ENCODE measurements at places on chromosomes 6 and 20.

DNA sequence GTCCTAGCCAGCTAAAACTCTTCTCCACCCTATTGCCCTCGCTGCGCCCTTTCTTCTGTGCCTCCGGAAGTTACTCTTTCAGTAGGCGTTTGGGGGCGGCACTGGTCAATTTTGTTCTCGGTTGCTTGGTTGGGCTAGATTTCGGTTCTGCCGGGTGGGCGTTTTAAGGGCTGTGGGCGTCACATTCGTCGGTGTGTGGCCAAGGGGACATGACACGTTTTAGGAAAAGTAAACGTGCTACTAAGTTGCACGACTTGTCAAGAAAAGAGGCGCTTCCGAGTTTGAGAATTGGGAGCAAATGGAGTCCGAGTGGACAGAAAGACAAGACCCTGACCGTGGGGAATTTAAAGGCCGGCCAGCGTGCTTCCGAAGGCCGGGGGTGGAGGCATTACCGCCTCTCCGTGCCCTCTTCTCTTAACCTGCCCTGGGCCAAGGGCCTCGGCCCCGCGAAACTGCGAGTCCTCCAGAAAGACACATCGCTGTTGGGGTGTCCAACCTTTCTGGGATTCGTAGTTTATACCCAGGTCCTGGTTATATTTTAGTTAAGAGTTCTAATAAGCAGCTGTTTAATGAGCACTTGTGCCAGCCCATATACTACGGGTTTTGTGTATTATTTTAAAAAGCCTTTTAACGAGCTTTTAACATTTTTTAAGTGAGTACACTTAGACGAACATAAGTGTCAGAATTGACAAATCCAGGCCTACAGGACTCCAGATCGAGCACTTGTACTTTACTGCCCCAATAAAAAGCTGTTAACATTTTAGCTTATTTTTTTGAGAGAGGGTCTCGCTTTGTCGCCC is 664 bp upstream of the BAG6 start:
- peak; percentile 82 for DNase-seq

GRCh38 chr6:101537753-101538316 is 144.3 kb downstream of the GRIK2 start:
- DNase-seq = no peak

GRCh38 chr6:2485116-2485515 is 239.7 kb upstream of the GMDS start:
- no peak for DNase-seq

GRCh38 chr6:99946005-99946404 is 48.0 kb downstream of the MCHR2 start:
- no peak for DNase-seq

DNA sequence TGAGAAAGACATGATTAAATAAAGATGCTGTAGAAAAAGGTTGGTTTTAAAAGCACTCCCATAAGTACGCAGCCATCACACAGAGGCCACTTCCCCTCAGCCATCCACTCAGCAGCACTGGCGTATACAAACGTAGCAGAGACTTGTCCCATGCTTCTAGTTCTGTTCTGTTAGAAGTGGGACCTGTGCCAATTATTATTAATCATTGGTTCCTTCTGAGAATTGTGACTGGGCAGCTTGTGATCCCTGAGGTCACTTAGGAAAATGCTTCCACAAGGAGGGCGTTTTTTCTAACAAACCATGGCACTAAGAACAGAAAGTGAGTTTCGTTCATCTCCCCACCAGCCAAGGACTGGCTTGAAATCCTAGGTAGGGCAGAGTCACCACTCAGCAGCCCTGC is 53.9 kb downstream of the FAM120B start:
- DNase-seq = no peak

GRCh38 chr20:51955756-51956155 is 153.4 kb upstream of the SALL4 start:
- DNase-seq = no peak

DNA sequence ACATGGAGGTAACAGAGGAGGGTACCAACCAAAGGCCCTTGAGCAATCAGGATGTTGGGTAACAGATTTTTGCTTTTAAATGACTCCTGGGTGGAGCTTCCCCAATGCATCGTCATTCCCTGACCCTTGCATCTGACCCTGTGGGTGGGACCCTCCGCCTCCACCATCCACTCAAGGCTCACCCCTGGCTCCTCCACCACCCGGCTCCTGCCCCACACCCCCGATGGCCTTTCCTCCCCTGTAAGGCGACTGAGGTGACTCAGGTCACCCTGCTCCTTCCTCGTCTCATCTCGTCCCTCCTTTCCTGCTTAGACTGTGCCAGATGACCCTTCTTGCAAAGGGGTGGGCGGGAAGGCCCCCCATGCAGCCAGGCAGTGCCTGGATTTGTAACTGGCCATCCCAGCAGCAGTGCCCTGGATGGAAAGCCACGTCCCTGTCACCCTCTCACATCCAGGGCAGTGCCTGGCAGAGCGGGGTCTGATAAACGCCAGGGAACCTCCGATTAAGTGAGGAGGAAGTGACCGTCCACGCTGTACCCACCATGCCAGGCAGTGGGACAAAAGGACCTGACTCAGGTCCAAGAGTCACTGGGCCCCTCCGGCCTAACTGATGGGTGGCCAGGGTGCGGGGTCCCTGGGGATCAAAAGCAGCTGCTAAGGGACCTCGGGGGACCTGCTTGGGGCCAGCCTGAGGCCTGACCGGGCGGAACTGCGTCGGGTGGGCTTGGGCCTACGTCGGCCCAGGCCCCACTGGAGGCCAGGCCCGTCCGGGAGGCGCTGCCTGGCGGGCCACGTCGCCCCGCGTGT is 624 bp upstream of the NPEPL1 start:
- DNase-seq = no peak

DNA sequence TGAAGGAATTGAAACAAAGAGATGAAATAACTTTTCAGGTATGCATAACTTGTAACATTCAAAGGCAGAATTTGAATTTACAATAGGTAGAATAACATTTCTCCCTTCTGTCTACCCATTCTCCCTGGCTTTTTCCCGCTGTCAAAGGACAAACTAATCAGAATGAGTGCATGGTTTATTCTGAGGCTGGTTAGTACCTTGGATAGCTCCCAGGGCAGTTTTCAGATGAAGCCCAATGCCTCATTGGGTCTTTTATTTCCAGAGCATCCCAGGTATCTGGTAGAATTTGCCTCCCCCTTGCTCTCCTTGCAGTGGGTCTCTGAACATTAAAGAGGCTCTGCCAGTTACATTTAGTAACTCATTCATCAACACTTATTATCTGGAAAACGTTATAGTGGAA is 665.5 kb downstream of the BCKDHB start:
- no peak for DNase-seq

- DNase-seq = no peak
Measured at GRCh38 chr6:46440141-46440540, 51.1 kb downstream of the RCAN2 start.

DNA sequence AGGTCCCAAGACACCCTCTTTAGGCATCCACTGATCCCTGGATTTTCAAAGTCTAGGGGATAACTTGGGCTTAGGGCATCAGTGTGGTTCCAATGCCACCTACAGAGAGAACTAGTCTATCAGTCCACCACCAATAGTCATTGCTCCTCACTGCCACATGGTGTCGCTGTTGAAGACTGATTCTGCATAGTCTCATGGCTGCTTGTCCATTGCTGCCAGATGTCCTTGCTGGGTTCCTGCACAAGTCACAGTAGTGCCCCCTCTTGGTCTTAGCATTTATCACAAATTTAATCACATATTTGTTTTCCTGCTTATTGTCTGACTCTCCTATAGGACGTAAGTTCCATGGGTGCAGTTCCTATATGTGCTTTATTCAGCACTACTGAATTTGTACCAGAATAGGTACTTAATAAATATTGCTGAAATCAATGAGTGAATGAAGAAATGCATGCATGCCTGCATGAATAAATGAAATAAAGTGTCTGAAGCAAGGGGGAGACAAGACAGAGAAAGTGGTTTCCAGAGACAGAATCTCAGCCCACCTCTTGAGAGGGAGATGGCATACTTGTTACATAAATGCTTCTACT is 45.9 kb upstream of the RALY start:
- peak; percentile 4 for DNase-seq

DNA sequence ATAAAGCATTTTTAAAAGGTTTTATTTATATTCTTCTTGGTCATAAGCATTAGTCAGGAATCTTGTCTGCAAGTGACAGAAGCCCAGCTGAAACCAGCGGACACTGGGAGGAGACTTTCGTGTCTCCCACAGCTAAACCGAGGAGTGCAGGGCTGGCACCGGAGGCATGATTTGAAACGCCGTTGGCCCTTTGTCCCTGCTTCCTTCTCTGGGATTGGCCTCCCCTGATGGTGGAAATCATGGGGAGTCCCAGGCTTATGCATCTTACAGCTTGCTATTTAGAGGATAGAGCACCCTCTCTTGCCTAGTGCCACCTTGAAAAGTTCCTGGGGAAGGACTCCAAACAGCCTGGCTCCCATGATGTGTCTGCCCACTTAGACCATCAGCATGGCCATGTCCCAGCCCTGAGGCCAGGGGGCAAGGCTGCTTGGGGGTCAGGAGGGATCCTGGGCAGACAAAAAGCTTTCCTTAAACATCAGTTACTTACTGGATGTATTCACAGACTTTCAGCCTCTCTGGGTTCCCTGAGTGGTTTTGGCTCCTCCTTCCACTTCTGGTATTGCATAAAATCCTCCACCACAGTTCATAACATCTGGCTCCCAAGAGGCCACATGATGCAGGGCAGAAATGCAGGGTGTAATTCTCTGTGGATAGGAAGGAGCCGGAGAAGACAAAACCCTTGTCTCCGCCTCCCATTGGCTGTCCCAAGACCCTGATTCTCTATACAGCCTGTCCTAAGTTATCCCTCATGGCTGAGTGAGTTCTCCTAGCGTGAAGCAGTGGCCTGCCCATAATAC is 49.3 kb upstream of the INSM1 start:
- no peak for DNase-seq

DNA sequence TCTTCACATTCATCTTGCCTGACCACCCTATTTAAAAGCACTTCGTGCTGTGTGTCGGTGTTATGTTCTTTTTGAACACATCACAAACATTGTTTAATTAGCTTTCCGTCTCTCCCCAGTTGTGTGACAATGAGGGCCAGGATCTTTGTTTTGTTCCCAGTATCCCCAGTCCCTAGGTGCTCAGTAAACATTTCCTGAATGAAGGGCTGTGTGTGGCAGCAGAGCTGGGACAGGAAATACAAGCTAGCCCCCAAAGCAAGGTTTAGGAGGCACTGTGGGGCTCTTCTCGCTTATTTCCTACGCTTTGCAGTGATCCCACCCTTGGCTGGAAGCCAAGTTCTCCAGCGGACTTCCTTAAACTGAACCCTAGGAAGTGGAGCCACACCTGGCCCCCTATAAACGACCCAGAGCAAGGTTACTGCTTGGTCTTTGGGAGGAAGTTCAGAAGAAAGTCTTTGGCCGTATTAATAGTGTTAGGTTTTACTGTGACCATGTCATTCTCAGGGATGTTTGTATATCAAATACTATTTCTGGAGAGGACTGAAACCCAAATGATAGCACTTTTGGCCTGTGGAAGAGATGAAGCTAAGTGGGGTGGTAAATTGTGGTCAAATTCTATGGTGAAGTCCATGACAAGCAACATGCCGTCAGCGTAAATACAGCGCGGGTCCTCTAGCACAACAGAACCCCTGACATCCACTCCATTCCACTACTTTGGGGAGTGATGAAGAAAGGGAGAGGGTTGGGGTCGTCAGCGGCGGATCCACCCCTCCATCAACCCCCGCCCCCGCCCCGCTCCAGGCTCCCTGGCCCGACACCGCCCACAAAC is 570 bp upstream of the FANCE start:
- no peak for DNase-seq

- DNase-seq = no peak
Measured at GRCh38 chr6:108946695-108947094, 98.5 kb downstream of the ARMC2 start.
